Sciatic nerve (tissue), 2 donors: ENCODE measurements at places on chromosomes 7 and 10.

DNA sequence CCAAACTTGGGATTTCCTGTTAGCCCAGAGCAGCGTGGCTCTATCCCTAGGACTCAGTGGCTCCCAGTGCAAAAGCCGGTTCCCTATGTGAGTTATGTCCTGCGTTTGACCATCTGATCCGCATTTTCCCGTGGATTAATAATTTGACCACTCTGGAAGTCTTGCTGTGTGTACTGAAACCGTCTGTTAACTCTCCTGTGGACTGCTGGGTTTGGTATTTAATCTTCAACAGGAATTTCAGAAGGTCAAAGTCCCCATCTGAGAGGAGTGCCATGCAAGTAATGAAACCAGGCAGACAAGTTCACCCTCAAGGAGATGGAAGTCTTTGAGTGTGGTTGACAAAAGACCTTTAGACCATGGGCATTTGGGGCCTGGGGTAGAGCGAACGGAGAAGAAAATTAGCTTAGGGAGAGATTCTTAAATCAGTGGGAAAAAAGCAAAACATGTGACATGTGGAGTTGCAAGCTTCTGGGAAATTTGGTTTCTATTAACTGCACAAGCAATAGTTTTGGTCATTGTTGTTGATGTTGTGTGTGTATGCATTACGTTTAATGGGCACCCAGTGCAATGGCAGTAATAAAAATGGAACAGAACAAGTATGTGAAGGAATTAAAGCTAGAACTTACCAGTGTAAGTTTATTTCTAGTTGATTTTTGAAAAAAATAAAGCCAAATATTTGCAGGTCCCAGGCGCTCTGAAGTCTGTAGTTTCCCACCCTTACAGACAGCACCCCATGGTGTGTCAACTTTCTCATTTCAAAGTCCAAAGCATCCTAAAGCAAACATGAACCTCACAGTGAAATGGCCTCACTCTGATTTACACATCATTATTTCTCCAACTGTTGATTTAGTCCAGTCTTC, 38.2 kb downstream of the LYZL1 start:
- DNase-seq = no peak

DNA sequence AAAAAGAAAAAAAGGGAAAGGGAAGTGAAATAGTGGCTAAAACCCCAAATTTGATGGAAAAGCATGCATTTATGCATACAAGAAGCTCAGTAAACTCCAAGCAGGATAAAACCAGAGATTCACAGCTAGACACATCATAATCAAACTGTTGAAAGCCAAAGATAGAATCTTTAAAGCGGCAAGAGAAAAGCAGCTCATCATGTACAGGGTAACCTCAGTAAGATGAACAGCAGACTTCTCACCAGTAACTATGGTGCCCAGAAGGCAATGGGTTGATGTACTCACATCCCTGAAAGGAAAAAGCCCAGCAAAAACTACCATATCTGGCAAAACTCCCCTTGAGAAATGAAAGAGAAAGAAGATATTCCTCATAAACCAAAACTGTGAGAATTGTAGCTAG, 60.4 kb downstream of the TPST1 start:
- DNase-seq = no peak

GRCh38 chr7:9200626-9201025, 767.2 kb downstream of the NXPH1 start:
- DNase-seq = no peak

DNA sequence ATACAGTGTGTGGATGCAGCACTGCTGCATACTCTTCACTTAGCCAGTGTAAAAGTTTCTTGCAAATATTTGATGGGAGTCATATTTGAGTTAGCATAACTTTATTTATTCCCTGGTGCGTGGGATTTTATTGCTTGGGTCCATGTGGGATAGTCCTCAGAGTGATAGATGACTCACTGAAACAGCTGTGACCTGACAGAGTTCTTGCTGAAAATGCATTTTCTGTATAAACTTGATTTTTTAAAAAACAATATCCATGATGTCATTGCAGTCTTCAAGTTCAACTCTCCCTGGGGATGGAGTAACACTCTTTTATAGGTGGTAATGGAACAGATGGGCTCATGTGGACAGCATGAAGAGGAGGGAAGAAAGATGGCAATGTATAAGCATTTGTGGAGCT, 310.0 kb downstream of the PPP1R3A start:
- no peak for DNase-seq

DNA sequence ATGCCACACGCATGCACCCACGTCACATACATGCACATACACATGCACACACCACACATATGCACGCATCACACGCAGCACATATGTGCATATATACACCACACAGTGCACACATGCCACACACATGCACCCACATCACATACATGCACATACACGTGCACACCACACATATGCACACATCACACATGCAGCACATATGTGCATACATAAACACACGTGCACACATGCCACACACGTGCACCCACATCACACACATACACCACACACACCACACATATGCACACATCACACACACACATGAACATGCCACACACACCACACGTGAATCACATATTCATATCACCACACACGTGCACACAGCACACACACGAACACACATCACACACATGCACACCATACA, 338.8 kb downstream of the PTPRN2 start:
- DNase-seq = no peak

GRCh38 chr7:47542051-47542450, 39.9 kb downstream of the TNS3 start:
- DNase-seq = no peak

- DNase-seq = no peak
Measured at GRCh38 chr10:4607681-4608080, 218.3 kb upstream of the AKR1E2 start.

DNA sequence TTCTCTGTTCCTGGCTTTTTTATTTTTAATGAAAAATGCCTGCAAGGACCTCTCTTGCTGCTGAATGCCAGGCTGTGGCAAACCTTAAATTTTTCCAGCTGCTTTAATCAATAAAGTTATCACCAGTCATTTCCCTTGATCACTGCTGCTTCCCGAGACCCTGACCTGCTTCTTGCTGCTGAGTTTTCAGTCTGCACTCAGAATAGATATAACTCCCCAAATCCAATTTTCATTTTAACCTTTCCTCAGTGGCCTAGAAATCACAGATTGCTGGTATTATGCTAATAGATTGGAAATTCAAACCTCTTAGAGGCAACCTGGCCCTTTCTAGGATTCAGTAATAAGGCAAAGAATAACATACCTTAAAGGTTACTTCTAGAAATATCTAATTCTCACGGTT, 43.7 kb downstream of the LHPP start:
- DNase-seq = no peak

DNA sequence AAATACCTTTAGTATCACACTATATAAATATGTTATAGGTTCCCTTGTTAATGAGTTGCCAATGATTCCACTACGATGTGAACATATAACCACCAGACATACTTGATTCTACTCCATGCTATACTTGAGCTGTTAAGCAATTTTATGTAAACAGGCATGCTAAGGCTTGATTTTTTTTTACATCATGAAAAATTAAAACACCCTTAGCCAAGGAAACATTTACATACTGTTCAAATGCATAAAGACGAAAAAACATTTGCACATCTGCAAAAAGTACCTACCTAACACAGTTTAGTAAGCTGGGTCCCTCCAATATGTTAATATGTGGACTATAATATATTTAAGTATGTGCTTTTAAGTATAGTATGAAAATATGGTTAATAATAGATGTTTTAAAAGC, 9.0 kb upstream of the CABCOCO1 start:
- DNase-seq = no peak

- no peak for DNase-seq
Measured at GRCh38 chr10:71525092-71525491, 128.4 kb downstream of the CDH23 start.
